Activated CD4-positive, CD25-positive, alpha-beta regulatory T cell treated with anti-CD3 and anti-CD28 coated beads, Interleukin-2, amount 50 U/mL, for 16 hours (primary cell): ENCODE measurements at places on chromosomes 12 and 14.

DNA sequence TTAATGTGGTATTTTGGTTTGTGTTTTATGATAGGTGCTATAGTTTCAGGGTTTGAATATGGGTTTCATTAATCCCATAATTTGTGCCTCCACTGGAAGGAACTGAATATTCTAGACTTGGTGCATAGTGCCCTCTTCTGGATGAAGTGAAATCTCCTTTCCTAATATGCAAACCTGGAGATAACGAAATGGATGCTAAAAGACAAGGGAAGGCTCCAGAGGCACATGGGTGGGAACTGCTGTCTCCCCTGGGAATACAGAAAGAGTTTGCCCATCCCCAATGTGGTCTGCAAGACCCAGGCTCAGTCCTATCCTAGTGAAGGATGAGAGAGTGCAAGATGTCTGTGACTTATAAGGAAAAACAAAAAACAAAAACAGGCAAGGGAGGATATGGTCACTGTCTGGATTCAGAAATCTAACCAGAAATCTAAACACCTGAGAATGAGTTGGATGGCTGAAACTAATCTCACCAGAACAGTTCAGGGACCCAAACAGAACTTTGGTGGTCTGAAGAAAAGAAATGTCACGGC is 142.3 kb upstream of the TMPO start:
- DNase-seq: no peak

DNA sequence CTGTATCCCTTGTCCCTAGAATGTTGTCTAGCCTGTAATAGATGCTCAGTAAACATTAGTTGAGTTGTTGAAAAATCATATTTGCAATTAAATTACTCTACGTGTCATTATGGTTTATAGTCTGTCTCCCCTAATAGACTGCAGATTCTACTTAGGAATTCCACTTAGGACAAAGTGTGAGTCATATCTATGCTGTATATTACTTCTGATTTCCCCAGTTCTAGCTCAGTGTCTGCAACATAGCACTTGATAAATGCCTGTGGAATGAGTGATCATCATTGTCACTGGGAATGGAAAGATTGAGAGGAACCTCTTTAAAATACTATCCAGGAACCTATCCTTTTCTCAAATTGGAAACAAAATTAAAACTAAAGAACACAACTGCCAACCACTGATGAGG is 99.3 kb downstream of the TBX5 start:
- no peak for DNase-seq

DNA sequence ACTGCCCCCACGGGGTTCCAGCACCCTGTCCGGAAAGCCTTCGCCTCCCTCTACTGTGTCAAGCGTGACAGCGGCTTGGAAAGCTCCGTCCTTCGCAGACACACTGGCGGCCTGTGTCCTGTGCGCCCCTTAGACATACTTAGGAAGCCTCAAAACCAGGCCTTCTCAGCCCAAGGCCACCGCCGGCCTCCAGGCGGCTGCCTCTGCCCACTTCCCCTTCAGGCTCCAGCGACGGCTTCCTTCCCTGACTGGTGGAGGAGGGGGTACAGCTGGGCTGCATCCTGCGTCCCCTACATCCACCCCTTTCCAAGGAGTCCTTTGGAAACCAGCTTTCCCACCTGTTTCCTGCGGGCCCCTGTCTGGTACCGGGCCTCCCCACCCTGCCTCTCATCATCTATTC is 2.5 kb upstream of the CACNA2D4 start:
- no peak for DNase-seq

DNA sequence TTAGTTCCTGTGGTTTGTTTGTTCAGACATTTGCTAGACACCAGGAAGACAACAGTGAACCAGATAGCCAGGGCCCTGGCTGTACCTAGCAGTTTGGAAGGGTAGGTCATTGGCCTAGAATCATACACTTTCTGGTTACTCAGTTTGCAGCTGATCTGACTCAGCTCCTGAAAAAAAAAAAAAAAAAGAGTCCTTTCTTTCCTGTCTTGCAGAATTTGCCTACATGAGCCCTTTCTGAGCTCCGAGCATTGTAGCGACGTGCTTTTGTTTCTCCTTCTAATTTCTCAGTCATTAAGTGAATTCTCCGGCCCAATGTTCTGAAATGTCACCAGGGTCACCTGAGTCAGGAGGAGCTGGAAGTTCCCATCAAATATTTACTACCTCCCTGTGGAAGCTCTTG is 2.4 kb downstream of the CABP1 start:
- no peak for DNase-seq

- no peak for DNase-seq
Measured at GRCh38 chr12:50060120-50060468, 2.7 kb downstream of the ASIC1 start.

DNA sequence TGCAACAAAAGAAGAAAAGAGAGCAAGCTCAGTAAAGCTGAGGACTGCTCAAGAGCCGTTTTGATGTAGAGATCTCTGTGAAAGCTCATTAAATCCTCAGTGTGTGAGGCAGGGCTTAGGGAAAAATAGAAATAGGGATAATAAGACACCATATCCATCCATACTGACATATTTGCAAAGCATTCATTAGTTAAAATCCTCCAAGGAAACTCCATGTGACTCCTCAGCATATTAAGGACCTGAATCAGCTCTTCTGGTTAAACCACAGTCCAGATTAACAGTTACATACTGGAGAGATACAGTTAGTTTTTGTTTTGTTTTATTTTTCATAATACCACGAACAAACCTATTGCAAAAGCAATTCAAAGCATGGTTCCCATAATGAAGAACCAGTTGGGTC is 288.2 kb downstream of the PAWR start:
- DNase-seq: no peak

- no peak for DNase-seq
Measured at GRCh38 chr12:8664228-8664913, 1.7 kb upstream of the MFAP5 start.

GRCh38 chr14:30596935-30597334 is 25.2 kb upstream of the SCFD1 start:
- DNase-seq: no peak

- no peak for DNase-seq
Measured at GRCh38 chr14:60943637-60944032, 37.2 kb downstream of the TRMT5 start.

- no peak for DNase-seq
Measured at GRCh38 chr12:62900686-62901272, 34.2 kb downstream of the PPM1H start.

DNA sequence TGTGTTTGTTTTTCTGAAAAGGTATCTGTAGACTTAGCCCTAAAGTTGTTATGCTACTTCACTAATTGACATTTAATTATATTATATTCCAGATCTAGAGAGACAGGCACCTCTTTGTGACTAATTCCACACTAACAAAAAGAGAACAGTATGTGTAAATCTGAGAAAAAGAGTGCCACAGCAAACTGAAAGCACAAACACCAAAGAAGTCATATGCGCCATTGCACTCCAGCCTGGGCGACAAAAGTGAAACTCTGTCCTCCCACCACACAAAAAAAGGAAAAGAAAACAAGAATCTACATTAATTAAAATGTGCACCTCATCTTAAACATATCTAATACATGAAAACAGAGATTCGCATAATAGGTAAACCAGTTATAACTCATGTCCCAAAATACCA is 4.4 kb upstream of the CSRNP2 start:
- DNase-seq: no peak

- no peak for DNase-seq
Measured at GRCh38 chr14:23430723-23431085, 4.8 kb downstream of the MYH7 start.

GRCh38 chr12:24075650-24076049 is 126.2 kb upstream of the SOX5 start:
- DNase-seq: no peak

GRCh38 chr12:88398031-88398430 is 182.2 kb downstream of the KITLG start:
- no peak for DNase-seq

DNA sequence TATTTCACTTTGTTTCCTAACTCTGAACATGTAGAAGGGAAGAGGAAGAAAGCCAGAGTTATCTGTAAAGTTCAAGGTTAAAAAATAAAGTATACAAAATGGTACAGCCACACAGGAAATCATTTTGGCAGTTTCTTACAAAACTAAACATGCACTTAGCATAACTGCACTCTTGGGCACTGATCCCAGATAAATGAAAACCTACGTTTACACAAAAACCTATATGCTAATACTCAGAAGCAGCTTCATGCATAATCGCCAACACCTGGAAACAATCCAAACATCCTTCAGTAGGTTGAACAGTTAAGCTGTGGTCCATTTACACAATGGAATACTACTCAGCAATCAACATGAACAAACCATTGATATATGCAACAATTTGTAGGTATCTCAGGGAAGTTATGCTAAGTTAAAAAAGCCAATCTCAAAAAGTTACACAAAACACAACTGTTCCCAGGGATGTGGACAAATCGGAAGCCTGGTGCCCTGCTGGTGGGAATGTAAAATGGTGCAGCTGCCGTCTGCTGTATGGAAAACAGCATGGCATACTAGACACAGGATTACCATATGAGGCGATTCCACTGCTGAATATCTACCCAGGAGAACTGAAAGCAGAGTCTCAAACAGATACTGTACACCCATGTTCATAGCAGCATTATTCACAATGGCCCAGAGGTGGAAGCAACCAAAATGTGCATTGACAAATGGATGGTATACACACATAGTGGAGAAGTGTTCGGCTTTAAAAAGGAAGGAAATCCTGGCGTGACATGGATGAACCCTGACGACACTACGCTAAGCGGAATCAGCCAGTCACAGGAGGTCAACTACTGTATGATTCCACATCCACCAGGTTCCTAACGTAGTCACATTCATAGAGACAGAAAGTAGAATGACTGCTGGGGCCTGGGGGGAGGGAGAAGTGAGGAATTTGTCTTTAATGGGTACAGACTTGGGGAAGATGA is 37.7 kb downstream of the NRDE2 start:
- no peak for DNase-seq

GRCh38 chr12:125221602-125222001 is 156.4 kb downstream of the AACS start:
- no peak for DNase-seq

DNA sequence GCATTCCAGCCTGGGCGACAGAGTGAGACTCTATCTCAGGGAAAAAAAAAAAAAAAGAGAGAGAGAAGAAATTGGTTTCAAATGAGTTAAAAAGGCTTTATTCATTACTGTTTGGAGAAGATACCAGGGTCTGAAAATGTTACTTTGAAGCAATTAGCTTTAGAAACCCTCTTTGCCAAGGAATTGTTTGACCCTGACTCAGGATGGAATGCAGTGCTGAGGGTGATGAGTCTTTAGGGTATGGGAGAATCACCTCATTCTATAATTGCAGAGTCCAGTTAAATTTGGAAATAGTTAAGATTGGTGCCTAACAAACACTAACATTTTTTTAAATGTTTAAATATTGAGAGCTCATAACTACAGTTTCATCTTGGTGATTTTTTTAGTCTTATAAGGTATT is 13.3 kb downstream of the RAP1B start:
- no peak for DNase-seq

- no peak for DNase-seq
Measured at GRCh38 chr14:58912799-58913432, 275.2 kb downstream of the DACT1 start.

- DNase-seq: no peak
Measured at GRCh38 chr12:90959538-90960139, 4.7 kb upstream of the CCER1 start.

DNA sequence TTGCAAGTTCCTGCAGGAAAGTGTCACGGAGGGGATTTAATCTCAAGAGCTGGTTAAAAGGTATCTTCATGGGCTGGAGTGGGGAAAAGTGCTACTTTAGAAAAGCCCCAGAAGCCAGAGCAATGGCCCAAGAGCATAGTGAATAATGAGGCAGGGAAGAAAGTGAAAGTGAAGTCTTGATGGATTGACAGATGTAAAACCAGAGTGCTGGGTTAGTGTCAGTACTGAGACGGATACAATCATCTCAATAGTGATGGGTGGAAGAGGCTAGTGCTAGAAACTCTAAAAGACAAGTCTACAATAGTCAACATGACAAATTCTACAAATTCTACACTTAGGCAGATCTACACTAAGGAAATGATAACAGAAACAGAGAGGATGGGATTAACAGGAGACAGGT is 68.1 kb downstream of the CIT start:
- no peak for DNase-seq

- DNase-seq: no peak
Measured at GRCh38 chr12:120495186-120495730, 655 bp upstream of the DYNLL1 start.

DNA sequence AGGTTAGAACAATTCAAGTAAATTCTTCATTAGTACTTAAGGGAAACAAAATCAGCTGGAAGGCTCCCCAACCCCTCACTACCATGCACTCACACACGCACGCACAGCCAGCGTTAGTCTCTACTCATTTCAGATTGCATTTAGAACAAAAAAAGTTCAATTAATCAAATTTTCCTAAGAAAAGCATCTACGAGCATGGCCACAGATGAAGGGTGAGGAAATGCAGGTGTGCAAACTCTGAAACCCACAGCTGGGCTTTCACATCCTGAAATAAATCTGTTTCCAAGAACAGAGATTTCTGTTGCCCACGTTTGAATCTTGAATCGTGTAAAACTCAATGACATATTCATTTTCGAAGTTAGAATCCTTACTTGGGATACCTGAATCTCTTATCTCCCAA is 62.6 kb downstream of the SEL1L start:
- no peak for DNase-seq

DNA sequence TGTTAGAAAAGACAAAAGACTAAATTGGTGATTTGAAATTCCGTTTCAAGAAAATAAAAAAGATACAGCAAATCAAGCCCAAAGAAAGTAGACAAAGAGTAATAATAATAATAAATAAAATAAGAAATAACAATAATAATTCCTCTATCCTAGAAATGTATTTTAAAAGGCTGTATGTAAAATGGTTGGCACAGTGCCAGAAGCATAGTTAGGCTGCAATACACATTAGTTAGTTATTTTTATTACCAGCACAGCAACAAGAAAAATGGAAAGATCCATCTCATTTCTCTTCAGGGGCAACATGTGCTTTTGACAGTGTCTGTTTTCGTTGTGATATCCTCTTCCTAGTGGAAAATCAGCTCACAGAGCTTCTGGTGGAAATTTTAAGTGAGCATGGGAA is 174.1 kb upstream of the TMTC1 start:
- DNase-seq: no peak

GRCh38 chr12:24719293-24719721 is 229.6 kb downstream of the BCAT1 start:
- DNase-seq: no peak

GRCh38 chr12:11576104-11576503 is 73.4 kb upstream of the ETV6 start:
- no peak for DNase-seq

DNA sequence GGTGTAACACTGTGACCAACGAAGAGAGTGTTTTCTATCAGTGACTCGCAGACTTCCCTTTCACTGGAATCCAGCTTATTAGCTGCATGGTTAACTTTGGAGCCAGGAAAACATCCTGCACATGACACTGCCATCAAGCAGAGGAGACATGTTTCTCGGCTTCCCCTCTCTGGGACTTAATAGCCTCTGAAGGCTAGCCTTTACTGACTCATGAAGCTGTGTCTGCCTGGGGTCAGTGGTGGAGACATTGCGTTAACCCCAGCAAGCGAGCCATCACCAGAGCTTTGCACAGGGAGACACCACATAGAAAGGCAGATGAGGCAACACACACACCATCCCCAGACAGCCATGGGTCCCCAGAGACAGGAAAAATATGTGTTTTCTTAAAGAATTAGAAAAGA is 126.9 kb upstream of the PRICKLE1 start:
- no peak for DNase-seq
